T-helper 2 cell (primary cell): ENCODE measurements at places on chromosomes 16 and 17.

DNA sequence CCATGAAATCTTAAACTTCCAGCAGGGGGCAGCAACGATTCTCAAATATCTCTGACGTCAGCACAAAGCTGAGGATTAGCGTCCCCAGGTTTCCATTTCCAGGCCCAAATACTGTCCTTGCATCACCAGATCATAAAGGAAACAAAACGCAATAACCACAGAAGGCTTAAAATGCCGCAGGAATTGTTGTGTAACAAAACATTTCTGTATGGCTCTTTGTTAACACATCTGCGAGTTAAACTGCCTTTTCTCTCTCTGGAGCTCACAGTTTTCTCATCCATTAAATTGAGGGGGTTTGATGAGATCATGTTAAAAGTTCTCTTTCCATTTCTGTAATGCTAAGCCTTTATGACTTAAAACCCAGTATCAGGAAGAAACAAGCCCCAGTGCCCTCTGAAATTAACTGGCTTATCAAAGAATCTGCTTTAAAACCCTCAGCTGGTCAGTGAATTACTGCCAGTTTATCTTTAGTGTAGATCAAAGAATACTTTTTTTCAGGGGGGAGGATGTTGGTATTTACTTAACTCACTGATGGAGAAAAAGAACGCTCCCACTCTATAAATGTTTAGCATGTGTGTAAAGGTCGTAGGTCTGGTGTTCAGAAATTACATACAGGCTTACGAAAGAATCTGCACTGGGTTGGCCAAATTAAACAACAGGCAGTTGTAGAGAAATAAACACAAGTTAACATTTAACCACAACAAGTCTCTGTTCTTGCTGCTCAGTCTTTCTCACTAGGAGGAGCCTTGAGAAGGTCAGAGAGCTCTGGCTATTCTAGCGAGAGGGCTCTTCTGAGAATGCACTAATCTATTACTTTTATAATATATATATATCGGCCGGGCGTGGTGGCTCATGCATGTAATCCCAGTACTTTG, 10.6 kb upstream of the TERF2 start:
- peak; percentile 42 for DNase-seq

GRCh38 chr17:27596096-27596495, 34.9 kb upstream of the LGALS9 start:
- DNase-seq = no peak

DNA sequence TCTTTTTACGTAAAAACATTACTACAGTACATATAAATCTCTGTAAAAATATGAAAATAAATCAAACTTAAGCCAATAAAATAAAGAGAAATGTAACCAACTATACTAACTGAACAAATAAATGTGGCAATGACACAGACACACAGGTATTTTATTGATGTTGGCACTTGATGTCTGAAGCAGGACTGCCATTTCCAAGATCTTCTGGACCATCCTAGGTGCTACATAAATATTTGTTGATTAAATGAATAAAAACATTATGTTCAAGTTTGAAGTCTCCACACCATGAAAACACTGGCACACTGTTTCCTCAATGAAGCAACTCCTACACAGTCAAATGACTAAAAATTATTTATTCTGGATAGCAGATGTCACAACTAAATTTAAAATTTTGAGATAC, 106.9 kb downstream of the NCOR1 start:
- DNase-seq = no peak

DNA sequence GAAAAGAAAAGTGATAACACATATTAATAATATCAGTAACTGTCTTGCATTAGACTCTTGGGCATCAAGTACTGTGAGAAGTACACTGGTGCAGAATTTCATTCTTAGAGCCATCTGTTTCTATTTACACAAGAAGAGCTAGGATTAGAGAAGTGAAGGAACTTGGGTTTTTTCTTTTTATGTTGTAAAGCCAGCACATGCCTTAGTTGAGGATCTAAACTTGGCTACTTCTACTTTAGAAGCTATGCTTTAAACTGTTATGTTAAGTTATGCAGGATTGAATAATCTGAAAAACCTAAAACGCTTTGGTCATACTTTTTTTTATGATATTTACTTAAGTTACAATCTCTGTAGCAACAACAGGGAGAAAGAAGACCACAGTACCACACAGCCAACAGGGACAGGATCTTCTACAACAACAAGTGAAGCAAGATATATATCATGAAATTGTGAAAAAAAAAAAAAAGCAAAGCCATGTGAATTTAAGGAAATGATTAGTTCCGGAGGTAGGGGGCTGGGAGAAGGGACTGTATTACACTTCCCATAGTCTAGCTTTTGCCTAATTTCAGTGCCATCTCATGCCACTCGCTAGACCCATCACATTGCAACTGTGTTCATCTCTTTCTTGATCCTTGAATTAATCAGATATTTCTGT, 305.1 kb upstream of the GOT2 start:
- DNase-seq = no peak

- no peak for DNase-seq
Observed at GRCh38 chr17:83036666-83037065, 42.7 kb upstream of the METRNL start.

DNA sequence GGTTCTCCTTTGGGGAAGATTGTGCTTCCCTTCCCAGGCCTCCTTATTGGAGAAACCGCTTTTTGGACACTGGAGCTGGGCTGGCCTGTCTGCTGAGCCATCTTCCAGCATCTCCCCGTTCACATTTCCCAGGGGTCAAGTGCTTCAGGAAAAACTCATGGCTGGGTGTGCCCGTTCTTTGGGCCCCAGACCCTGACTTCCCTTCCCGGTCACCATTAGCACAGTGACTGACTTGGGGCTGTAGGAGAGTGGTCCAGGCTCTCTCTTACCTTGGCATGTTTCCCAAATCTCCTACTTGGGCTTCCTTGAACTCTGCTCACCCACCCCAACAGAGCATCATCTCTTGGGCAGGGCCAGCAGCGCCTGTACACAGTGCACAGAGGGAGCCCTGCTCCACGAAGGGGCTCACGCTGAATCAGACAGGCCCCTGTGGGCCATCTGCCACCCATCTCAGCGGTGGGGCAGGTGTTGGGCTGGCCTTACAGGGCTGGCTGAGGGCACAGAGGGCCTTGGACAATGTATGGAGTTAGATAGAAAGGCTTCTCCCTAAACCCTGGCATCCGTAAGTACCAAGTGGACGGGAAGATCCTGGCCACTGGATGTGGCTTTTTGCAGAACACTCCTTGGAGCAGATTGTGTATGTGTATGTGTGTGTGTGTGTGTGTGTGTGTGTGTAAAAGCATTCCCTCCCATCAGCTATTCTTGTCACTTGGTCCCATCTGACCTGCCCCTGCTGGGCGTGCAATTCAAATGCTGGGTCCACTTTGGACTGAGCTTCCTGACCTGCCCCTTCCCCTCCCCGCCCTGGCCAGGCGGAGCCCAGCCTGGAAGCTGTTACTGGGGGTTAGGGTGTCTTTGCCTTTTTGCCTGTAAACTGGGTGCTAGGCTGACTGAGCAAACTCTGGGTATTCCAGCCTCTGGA, 24.9 kb upstream of the CDC42EP4 start:
- DNase-seq = no peak

GRCh38 chr17:7592422-7593021, 2.6 kb upstream of the SOX15 start:
- no peak for DNase-seq
